ENCODE measurements at places on chromosomes 3 and 15. TPM values are rescaled to one million over a fixed set of nuclear protein-coding genes. Genes with fewer than 3 reads are reported as not detected.

COPS2 gene
- total RNA-seq: 99.4 TPM

- DNase-seq: no peak
These were observed 26.2 kb downstream of the KIF7 start for GRCh38 chr15:89628806-89629715.

- no peak for DNase-seq
These were observed 82.6 kb downstream of the PDZRN3 start for GRCh38 chr3:73542136-73542535.

DNA sequence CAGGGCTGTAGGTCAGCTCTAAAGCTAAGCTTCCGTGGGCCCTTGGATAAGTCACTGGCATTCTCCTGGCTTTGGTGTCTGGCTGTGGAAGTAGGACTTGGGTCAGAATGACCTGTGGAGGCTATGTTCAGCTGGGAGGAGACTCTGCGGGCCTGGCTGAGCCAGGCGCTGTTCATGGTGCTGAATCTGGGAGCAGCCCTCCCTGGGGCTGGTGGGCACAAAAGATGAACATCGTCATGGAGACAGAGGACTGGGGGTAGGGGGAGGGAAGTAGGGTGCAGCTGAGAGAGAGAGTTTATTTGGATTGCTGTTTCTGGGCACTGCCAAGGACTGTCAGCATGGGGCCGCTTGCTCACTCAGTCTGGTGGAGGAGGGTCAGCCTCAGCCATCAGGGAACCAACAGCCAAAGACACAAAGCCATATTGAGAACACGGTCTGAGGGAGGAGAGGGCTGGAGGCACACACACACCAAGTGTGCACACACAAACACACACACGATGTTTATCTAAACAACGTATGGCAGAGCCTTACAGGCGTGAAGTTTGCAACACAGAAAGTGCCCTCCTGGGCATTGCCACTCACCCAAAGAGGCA lies 120.7 kb upstream of the LINGO1 start:
- no peak for DNase-seq

GRCh38 chr3:12159227-12159601 lies 502 bp upstream of the TIMP4 start:
- no peak for DNase-seq

CYP19A1 gene
- total RNA-seq: not detected

DNA sequence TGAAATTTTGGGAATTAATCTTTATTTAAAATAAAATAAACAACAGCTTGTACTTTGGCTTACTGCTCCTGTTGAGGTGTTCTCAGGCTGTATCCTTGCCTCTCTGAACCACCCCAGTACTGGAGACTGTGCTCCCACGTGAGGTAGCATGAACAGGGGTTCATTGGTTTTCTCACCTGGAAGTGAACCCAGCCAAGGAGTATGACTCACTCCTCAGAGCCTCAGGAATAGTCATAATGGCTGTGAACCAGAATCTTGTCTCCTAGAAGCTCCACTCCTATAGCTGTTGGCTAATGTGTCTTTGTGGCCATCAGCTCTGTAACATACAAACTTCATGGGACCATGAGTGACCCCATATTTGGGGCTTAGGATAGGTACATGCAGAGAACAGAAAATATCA lies 122.5 kb upstream of the ST8SIA2 start:
- no peak for DNase-seq

CEP19 gene
- total RNA-seq: 3.6 TPM

GRCh38 chr3:32813180-32813579 lies 4.6 kb upstream of the TRIM71 start:
- no peak for DNase-seq

DNA sequence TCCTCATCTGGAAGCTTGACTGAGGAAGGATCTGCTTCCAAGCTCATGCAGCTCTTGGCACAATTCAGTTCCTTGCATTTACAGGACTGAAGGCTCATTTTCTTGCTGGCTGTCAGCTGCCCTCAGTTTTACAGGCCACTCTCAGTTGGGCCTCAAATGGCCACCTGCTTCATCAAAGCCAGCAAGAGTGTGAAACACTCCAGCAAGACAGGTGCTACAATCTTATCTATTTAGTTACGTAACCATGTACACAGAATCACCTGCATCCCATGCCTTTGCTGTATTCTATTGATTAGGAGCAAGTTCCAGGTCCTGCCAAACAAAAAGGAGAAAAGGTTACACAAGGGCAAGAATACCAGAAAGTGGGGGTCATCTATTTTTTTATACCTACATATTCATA lies 40.8 kb downstream of the RHCG start:
- no peak for DNase-seq

CX3CR1 gene
- 0.73 TPM for total RNA-seq

DNA sequence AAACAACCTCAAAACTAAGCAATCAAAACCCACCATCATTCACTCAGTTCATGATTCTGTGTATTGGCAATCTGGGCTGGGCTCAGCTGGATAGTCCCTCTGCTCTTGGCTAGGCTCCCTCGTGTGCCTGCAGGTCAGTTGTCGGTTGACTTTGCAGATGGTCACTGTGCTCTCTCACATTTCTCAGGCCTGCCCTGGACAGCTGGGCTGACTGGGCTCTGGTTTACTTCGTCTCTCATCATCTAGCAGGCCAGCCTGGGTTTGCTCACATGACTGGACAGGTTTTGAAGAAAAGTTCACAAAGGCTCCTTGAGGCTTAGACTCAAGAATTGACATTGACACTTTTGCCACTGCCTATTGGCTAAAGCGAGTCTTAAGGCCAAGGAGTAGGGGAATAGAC lies 105.0 kb upstream of the CTNNB1 start:
- no peak for DNase-seq

- no peak for DNase-seq
These were observed 51.9 kb downstream of the WWTR1 start for GRCh38 chr3:149605902-149606301.

GHSR gene
- total RNA-seq: not detected

- no peak for DNase-seq
These were observed 1030.4 kb upstream of the CADM2 start for GRCh38 chr3:83928391-83928790.

- DNase-seq: no peak
These were observed 171.7 kb downstream of the FNDC3B start for GRCh38 chr3:172211123-172211522.

DNA sequence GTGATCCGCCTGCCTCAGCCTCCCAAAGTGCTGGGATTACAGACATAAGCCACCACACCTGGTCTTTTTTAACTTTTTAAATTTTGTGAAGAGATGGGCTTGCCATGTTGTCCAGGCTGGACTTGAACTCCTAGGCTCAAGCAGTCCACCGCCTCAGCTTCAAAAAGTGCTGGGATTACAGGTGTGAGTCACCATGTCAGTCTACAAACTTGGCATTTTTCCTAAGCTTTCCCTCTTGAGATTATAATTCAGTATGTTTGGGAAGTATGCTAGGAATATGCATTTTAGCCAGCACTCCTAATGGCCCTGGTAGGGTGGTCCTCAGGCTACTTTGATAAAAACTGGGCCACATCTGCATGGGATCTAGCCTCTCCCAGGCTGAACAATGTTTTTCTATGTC lies 4.4 kb downstream of the WDR73 start:
- no peak for DNase-seq

CSNK1G1 gene
- 27.4 TPM for total RNA-seq

GPR62 gene
- total RNA-seq: not detected

DNA sequence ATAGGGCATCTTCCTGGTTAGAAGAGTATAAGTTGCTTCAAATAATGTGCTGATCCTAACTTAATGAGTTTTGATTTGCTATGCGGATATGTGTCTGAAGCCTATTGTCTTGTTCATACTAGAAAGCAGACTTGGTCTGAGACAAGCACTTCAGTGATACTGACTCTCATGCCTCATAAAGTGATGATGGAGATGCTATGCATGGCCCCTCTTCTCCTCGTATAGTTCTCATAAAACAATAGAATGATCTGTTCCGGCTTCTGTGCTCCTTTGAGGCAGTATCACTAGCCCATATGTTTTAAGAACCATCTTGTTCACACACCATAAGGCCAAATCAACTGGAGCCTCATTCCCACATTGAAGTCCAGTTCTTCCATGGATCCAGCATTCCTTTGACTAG lies 222.1 kb downstream of the LRTM1 start:
- DNase-seq: no peak

SHC4 gene
- total RNA-seq: 2.3 TPM

- no peak for DNase-seq
These were observed 22.5 kb upstream of the AQP9 start for GRCh38 chr15:58115692-58116091.

GRCh38 chr3:154364849-154365248 lies 40.6 kb upstream of the DHX36 start:
- no peak for DNase-seq

DNA sequence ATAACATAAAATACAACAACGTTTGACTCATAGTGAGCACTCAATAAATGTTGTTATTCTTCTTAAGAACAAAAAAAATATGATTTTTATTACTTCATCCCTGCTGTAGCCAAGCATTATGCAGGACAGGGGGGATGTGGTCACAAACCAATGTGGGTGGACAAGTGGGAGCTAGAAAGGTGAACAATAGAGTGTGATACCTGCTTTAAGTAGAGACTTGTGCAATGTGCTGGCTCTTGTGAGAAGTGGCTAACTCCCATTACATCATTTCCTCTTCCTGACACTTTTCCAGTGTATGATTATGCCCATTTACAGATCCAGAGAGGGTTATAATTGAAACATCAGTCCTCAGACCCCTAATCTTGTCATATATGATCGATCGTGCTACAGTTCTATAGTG lies 193.6 kb downstream of the UBE2E2 start:
- DNase-seq: no peak

DNA sequence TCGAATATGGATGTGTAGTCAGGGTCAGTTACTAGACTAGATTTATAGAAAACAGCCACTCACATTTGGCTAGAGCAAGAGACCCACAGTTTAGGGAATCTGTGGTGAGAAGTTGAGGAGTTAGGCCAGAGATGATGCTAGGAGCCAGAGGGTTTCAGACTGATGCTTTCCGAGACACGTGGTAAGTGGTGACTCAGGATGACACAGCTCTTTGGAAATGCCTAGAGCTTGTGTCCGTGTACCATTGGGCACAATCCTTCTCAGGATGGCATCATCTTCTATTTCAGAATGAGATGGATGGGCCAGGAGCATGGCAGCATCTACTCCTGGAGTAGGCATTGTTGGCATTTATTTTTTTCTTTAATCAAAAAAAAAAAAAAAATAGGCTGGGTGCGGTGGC lies 28.5 kb downstream of the PTPRG start:
- no peak for DNase-seq

GCNT3 gene
- not detected for total RNA-seq

GALNT15 gene
- not detected for total RNA-seq

- DNase-seq: no peak
These were observed 19.0 kb downstream of the ZIC4 start for GRCh38 chr3:147387291-147387884.

PPP1R14D gene
- not detected for total RNA-seq

DNA sequence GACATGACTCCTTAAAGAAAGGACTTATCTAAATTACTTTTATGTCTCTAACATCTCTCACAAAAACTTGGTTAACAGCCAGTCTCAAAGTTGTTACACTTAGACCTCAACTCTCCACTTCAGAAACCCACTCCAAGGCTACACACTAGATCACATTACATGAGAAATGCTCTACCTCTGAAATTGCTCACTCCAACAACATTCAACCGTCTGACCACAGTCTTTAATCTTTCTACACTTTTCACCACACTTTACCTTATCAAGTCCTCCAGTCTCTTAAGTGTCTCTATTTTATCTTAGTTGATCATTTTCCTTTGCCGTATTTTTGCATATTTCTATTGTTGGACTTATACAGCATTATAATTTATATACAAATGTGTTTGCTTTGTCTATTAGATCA lies 5.8 kb downstream of the SLC12A6 start:
- DNase-seq: no peak

CEP70 gene
- total RNA-seq: 7.0 TPM

DNA sequence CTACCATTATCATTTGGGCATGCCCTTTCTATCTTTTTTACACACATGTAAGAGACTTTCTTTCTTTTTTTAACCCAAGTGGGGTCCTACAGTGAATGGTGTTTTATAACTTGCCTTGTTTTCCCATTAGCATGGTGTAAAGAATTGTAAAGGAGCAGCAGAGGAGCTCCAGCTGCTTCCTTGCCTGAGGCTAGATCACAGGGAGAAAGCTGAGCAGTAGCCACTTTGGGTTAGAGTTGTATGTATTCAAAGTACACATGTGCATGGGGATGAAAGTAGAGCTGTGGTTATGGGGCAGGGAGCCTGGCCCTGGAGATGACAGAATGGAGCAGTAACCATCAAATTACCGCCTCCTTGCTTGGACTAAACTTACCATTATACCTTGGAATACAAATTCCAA lies 231.1 kb upstream of the PDZRN3 start:
- no peak for DNase-seq

PODXL2 gene
- total RNA-seq: 5.9 TPM

DNA sequence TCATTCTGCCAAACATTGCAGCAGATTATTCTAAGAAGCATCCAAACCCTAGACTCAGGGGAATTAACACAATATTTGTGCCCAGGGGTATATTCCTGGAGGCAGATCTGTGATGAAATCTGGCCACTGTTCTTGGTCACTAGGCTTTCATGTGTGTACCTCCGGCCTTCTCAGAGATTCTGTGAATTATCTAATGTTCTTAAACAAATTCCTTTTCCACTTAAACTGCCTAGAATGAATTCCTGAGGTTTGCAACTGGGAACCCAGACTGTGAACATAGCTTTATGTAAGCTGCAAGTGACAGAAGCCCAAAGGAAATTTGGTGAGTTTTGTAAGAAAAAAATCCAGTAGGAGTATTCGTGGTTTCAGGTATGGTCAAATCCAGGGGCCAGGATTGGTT lies 20.7 kb upstream of the CTNNB1 start:
- DNase-seq: no peak

- no peak for DNase-seq
These were observed 3.1 kb upstream of the ANPEP start for GRCh38 chr15:89817701-89818280.

DNA sequence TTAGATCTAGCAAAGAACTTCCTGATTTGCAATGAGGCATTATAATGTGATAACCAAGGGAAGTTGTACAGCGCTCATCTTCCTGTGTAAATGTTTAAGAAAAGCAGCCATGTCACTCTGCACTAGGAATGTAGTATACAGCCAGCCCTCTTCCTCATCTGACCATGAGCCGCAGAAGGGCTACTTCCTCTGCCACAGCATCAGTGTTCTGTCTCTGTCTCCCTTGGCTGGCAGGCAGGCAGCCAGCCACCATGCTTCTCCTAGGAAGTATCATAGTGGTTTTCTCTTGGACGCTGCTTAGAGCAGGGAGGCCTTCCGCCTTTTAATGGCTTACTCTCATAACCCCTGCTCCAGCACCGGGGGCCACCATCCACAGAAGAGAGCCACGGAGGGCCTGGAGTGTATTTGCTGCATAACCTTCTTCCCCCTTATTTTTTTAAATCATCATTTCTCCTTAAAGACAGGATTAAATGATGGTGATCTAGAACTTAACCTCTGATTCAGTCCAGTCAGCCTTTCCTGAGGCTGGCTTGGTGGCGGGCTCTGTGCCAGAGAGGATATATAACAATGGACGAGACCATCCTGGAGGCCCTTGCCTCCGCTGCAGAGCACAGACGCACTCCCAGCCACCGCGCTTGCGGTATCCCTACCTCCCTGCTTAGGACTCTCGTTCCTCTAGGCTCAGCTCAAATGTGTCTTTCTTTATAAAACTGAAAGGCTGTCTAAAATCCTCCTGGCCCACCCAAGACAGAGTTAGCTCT lies 57.3 kb upstream of the PLXNA1 start:
- no peak for DNase-seq

ITIH3 gene
- total RNA-seq: 0.13 TPM

- DNase-seq: no peak
These were observed 203.7 kb upstream of the ICE2 start for GRCh38 chr15:60682615-60683014.

DPPA2 gene
- total RNA-seq: not detected

- DNase-seq: no peak
These were observed 478.3 kb upstream of the PPP2R3A start for GRCh38 chr3:135487261-135487660.

Data from activated T-cell treated with anti-CD3 and anti-CD28 coated beads, Interleukin-2, amount 50 U/mL, for 4 hours (primary cell).